ENCODE measurements at places on chromosomes 11 and 22. TPM values are rescaled to one million over a fixed set of nuclear protein-coding genes. Genes with fewer than 3 reads are reported as not detected.

Gene ANO9
- total RNA-seq: 0.82 TPM

Gene AIFM3
- total RNA-seq: 1.2 TPM

Gene CYTH4
- 11.9 TPM for total RNA-seq

Gene MLC1
- 1.1 TPM for total RNA-seq

Gene SEZ6L
- 0.25 TPM for total RNA-seq

Gene MEI1
- total RNA-seq: 1.3 TPM

Gene SULT4A1
- total RNA-seq: 3.1 TPM

Gene GGTLC2
- not detected for total RNA-seq

Gene LYVE1
- total RNA-seq: 19.0 TPM

DNA sequence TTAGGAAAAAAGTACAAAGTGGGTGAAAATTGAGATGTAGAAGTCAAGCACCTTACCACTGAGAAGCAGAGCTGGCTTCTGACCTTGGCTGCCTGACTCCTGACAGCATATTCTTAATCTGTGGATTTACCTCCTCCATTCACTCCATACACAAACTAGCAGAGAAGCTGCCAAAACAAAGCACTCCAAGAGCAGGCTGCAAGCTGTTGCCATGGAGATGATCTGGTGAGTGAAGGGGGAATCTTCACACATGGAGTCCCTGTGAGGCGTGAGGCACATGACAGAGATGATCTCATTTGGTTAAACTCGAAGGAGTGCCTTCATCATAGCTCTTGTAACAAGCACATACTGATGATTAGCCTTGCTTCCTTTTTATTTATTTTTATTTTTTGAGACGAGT, 16.1 kb downstream of the COMMD9 start:
- H3K36me3 ChIP-seq: no peaks in the 10 kb centered on the region
- no peak overlapping the region for H3K27ac ChIP-seq
- H3K27me3 ChIP-seq: no peaks in the 10 kb centered on the region
- H3K4me3 ChIP-seq: no peak overlapping the region
- no peaks in the 10 kb centered on the region for H3K4me1 ChIP-seq

GRCh38 chr22:28819253-28820096, 19.1 kb upstream of the XBP1 start:
- no peak for DNase-seq
- H3K27me3 ChIP-seq: no peaks in the 10 kb centered on the region
- peaks cover 7% of the 10 kb centered on the region for H3K4me1 ChIP-seq
- peak overlapping the region; percentile 56 for H3K27ac ChIP-seq

- H3K4me1 ChIP-seq: no peaks in the 10 kb centered on the region
- DNase-seq: peak; percentile 60
- H3K27ac ChIP-seq: no peak overlapping the region
- no peaks in the 10 kb centered on the region for H3K36me3 ChIP-seq
These were observed 33.2 kb upstream of the CAVIN3 start for GRCh38 chr11:6353367-6353987.
